ENCODE measurements at places on chromosomes 5 and 9. TPM values are rescaled to one million over a fixed set of nuclear protein-coding genes. Genes with fewer than 3 reads are reported as not detected.

GRCh38 chr9:131270171-131271015 is 5.9 kb downstream of the FAM78A start:
- no peak for DNase-seq

- no peak for DNase-seq
These were observed 7.6 kb upstream of the SLC9A3 start for GRCh38 chr5:531749-532315.

DNA sequence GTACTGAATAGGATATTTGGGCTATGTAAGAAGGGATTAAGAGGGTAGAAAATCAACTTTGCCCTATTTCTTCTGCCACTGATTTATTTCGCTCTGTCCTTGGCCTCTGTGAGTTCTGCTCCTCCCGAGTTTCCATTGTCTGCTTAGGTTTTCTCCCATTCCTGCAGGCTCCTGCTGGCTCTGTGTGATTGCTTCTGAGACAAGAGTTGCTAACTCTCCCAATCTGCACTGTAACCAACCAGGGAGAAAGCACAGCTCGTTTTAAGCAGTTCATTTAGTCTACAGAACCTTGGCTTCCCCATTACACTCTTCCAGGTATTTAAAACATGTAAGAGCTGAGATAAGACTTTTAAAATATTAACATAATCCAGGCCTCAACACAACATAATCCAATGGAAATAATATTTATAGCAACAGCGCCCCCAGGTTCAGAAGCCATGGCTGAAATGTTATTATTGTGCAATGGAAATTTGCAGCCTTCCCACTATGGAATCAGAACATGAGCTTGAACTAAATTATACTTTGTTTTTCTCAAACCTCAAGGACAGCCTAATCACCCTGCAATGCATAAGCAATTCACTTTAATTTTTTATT is 203.5 kb downstream of the ERCC6L2 start:
- no peak for DNase-seq

GRCh38 chr9:8390571-8390970 is 591.0 kb upstream of the DMAC1 start:
- no peak for DNase-seq

GRCh38 chr9:26219961-26220360 is 541.7 kb upstream of the TUSC1 start:
- DNase-seq, result no peak

DNA sequence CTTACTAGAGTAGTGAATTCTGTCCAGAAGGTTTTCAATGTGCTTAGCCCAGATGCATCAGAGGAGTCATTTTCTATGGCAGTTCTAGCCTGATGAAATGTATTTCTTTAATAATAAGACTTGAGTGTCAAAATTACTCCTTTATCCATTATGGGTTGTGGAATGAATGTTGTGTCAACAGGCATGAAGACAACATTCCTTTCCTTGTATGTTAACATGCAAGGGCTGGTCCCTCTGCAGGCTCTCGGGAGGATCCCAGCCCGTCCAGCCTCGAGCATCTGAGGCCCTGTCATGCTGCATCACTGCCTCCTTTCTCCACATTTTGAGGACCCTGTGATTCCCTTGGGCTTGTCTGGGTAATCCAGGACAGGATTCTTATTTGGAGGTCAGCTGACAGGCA is 42.9 kb upstream of the FAM120AOS start:
- DNase-seq, result peak; percentile 24

- DNase-seq, result no peak
These were observed 27.2 kb downstream of the MLANA start for GRCh38 chr9:5917888-5918287.

- DNase-seq, result no peak
These were observed 157.3 kb downstream of the CYLC2 start for GRCh38 chr9:103152473-103152872.

DNA sequence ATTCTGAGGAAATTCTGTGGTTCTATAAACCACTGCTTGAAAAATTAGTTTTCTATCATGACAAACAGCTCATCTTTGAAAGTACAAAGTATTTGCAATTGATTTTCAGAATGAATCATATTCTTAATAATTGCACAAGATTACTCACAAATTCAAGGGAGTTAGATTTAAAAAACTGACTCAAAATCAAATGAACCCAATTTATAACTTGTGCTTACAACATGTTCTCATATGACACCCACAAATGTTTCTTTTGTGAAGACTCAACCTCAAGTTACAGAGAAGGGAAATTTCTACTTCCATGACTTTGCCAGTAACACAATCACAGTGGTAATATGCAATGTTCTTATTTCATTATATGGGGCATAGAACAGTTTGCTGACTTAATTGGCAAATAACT is 272.0 kb upstream of the ACTBL2 start:
- peak; percentile 22 for DNase-seq

DNA sequence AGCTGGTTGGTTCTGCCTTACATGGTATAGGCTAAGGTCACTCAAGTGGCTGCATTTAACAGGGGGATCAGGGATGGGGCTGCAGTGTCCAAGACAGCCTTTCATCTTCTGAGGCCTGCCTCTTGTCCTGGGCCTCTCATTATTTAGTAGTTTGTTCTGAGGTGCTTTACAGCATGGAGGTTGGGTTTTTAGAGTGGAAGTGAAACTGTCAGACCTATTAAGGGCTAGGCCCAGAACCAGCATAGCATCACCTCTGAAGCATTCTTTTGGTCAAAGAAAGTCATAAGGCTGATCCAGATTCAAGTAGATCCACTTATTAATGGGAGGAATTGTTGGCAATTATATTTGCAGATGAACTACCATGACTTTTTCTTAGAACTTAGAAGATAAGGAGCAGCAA is 146.0 kb upstream of the NMUR2 start:
- no peak for DNase-seq

- no peak for DNase-seq
These were observed 62.7 kb upstream of the ZNF354A start for GRCh38 chr5:178793151-178793550.

DNA sequence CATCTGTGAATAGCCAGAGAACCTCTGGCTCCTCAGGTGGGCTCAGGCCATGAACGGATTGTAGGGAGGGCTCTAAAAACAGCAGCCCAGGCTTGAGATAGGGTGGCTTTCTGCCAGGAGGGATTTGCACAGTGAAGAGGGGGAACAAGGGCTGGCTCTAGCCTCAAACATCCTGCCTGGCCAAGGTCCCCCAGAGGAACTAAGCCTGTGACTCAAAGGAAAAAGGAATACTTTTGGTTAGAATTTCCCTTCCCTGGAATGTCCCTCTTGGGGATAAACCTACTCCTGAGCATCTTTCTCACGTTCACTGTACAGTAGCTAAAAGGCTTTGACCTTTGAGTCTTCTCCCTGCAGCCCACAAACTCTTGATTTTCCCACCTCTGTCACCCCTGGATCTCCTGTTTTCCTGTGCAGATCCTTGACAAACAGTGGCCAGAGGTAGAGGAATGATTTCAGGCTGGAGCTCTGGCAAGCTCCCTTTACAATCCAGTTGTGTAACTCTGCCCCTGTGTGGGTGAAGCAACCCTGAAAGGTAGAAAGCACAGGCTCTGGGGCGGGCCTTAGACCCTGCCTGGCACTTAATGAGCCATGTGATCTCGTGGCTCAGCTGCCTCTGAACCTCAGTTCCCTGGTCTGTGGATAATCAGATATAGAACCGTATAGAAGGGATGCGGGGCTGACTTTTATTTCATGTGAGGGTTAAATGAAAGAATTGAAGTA is 17.4 kb downstream of the SEC61B start:
- peak; percentile 81 for DNase-seq

DNA sequence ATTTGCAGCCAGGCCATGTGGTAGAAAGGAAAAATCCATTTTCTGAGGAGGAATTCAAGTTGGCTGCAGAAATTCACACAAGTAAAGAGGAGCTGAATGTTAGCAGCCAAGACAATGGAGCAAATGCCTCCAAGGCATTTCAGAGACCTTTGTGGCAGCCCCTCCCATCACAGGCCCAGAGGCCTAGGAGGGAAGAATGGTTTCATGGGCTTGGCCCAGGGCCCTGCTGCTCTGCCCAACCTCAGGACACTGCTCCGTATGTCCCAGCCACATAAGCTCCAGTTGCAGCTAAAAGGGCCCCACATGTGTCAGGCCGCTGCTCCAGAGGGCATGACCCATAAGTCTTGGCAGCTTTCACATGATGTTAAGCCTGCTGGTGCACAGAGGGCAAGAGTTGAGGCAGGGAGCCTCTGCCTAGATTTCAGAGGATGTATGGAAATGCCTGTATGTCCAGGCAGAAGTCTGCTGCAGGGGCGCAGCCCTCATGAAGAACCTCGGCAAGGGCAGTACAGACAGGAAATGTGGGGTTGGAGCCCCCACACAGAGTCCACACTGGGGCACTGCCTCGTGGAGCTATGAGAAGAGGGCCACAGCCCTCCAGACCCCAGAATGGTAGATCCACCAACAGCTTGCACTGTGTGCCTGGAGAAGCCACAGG is 144.2 kb upstream of the EPB41L4A start:
- no peak for DNase-seq

GRCh38 chr5:104702212-104702611 is 1139.6 kb upstream of the NUDT12 start:
- no peak for DNase-seq

DNA sequence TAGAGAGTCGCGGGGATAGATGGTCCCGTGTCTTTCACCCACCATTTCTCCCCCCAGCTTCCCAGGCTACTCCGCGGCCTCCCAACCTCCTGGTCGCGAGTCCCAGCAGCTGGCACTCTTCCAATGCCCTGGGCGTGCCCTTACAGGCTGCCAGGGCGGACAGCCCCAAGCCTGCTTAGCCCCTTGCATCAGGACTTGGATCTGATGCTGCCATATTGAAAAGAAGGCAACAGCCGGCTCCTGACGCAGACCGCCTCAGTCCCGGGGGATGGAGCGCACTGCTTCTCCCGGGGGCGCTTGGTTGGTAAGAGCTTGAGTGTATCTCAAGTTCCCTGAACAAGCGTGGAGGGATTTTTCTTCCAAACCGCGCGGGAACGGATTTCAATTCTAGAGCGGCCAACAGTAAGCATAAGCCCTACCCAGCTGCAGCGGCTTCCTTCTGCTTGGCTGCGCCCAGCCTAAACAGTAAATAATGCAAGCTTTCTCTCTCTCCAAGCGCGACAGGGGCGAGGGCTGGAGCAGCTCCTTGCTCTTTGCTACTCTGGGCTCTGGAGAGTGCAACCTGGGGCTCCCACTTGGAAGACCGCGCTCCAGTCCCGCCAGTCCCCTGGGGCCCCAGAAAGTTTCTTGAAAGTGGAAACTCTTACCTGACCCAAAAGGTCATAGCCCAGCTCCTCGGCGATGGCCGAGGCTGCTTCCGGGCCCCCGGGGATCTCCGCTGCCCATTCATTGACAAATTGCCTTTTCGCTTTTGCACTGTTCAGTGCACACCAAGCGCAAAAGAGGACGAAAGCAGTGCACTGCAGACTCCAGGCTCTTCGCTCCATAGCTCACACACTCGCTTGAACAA is 607 bp downstream of the PCSK1 start:
- DNase-seq, result peak; percentile 37

GRCh38 chr5:17326600-17327037 is 109.2 kb downstream of the BASP1 start:
- DNase-seq, result no peak

- no peak for DNase-seq
These were observed 30.4 kb downstream of the KCNIP1 start for GRCh38 chr5:170534177-170534576.

The FAM169A gene
- total RNA-seq, result 0.22 TPM

The C9 gene
- total RNA-seq, result not detected

The FRMPD1 gene
- total RNA-seq, result not detected

Measured in GM23248 (cell line).